ENCODE measurements at places on chromosomes 6 and 20. TPM values are rescaled to one million over a fixed set of nuclear protein-coding genes. Genes with fewer than 3 reads are reported as not detected.

- H3K36me3 ChIP-seq: peaks cover 6% of the 10 kb centered on the region
- H3K4me1 ChIP-seq: peaks cover 42% of the 10 kb centered on the region
These were observed 4.6 kb downstream of the SMIM29 start for GRCh38 chr6:34243901-34244884.

IMPG1 gene
- not detected for total RNA-seq

DNA sequence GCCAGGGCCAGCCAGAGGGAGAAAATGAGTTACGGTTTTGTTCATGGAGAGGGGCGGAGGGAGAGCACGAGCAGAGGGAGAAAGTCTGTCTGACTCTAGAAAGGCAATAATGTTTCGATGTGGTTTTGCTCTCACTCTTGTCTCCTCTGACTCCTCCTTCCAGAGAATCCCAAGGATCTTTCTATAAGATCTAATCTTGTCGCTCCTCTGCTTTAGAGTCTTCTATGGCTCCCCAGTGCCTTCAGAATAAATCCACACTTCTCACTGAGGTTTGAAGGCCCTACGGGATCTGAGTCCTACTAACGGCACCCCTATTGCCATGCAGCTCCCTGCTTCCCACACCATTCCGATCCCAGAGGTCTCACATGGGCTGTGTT lies 66.8 kb downstream of the KCNB1 start:
- peaks cover 21% of the 10 kb centered on the region for H3K27me3 ChIP-seq
- DNase-seq: no peak
- H3K4me3 ChIP-seq: no peak overlapping the region
- H3K36me3 ChIP-seq: no peaks in the 10 kb centered on the region
- H3K4me1 ChIP-seq: no peaks in the 10 kb centered on the region

COL10A1 gene
- 0.63 TPM for total RNA-seq

GRCh38 chr6:149224399-149224798 lies 93.1 kb upstream of the TAB2 start:
- H3K27me3 ChIP-seq: no peaks in the 10 kb centered on the region
- H3K4me3 ChIP-seq: no peak overlapping the region
- DNase-seq: no peak
- 0 out of 2 replicates have a peak, but pooled peaks cover 11% of the 10 kb centered on the region for H3K4me1 ChIP-seq
- H3K36me3 ChIP-seq: no peaks in the 10 kb centered on the region

GRCh38 chr6:80454197-80454596 lies 347.7 kb downstream of the BCKDHB start:
- peak overlapping the region; percentile 80 for H3K27ac ChIP-seq
- H3K36me3 ChIP-seq: no peaks in the 10 kb centered on the region
- no peak overlapping the region for H3K4me3 ChIP-seq
- DNase-seq: peak; percentile 98
- peaks cover 59% of the 10 kb centered on the region for H3K4me1 ChIP-seq

DNA sequence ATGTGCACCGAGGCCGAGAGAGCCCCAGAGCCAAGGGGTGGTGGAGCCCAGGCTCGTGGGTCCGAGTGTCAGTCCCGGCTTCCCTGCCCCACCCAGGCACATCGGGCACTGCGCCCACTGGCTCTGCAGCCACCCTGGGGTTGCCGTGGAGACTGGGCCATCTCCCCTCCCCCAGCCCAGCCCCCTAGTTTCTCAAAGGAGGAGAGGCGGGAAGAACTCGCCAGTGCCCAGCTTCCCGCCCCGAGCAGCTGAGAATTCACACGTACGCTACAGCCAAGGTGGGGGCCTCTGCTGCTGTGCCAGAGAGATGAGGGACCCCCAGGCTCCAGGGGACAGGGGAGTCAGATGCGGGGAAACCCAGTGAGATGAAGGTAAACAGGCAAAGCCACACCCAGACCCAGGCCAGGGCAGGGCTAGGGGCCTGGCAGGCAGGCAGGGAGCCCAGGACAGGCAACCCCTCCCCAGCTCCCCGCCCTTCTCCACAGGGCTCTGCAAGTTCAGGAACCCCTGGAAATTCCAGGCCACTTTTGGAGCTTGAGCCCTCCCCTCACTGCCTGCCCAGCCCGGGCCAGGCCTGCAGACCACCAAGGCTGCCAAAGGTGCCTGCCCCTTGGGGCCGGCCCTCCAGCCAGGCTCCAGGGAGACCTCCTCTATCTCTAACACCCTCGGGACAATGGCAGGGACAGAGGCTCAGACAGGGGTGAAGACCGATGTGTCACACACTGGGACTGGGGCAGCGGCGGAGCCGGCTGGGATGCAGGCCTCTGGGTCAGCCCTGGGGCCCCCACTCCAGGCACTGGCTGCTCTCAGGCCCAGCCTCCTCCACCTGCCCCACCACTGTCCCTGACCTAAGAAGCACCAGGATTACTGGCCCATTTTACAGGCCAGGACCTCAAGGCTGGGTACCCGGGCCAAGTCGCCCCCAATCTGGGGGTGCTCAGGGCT lies 6.0 kb downstream of the LAMA5 start:
- H3K4me1 ChIP-seq: peaks cover 22% of the 10 kb centered on the region
- H3K36me3 ChIP-seq: no peaks in the 10 kb centered on the region
- H3K4me3 ChIP-seq: no peak overlapping the region
- DNase-seq: no peak
- H3K27ac ChIP-seq: no peak overlapping the region
- peaks cover 7% of the 10 kb centered on the region for H3K27me3 ChIP-seq

DNA sequence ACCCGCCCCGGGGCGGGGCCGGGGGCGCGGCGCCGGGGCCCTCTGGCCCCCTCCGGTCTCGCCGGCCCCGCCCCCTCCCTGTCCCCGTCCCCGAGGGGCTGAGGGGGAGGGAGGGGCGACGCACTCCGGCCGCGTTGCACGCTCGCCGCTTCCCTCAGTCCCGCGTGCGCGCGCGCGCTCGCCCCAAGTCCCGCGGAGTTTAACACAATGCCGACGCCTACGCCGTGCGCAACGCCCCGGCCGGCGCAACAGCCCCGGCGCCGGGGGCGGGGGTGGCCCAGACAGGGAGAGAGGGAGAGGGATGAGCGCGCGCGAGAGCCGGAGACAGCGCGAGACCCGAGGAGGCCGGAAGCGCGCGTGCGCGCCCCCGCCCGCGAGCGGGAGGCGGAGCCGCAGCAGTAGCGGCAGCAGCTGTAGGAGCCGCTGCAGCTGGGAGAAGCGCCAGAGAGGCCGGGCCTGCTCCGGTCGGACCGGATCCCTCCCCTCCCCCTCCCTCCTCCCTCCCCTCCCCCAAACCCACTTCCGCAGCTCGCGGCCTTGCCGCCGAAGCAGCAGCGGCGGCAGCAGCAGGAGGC lies 996 bp downstream of the ZBTB2 start:
- peaks cover 48% of the 10 kb centered on the region for H3K4me1 ChIP-seq
- DNase-seq: peak; percentile 100
- H3K36me3 ChIP-seq: no peaks in the 10 kb centered on the region
- no peaks in the 10 kb centered on the region for H3K27me3 ChIP-seq

GRCh38 chr20:46458866-46459750 lies 52.7 kb upstream of the ELMO2 start:
- no peak for DNase-seq
- no peak overlapping the region for H3K27ac ChIP-seq
- peaks cover 12% of the 10 kb centered on the region for H3K27me3 ChIP-seq
- H3K4me3 ChIP-seq: no peak overlapping the region
- H3K4me1 ChIP-seq: no peaks in the 10 kb centered on the region

NAPB gene
- total RNA-seq: 8.1 TPM

GRCh38 chr6:162719528-162719927 lies 8.0 kb downstream of the PRKN start:
- H3K27ac ChIP-seq: no peak overlapping the region
- DNase-seq: no peak
- no peaks in the 10 kb centered on the region for H3K4me1 ChIP-seq
- H3K4me3 ChIP-seq: no peak overlapping the region

DNA sequence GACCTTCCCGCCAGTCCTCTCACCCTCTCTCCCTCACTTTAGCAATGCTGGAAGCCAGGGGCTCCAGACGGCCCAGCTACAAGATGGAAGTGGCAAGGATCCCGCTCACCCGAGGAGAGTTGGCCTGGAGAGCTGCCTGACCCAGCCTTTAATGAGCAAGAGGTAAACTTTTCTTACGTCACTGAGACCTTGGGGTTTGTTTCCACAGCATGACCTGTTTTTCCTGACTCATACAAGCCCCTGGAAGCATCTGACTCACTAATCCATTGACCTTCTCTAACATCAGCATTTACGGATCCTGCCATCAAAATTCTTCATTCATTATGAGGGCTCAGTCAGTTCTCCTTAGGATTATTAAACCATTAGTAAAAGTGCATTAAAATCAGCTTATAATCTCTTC lies 120.4 kb downstream of the MYLK4 start:
- H3K27ac ChIP-seq: peak overlapping the region; percentile 64
- H3K36me3 ChIP-seq: no peaks in the 10 kb centered on the region
- H3K4me3 ChIP-seq: no peak overlapping the region

- H3K27ac ChIP-seq: no peak overlapping the region
- no peaks in the 10 kb centered on the region for H3K27me3 ChIP-seq
- DNase-seq: no peak
- no peaks in the 10 kb centered on the region for H3K4me1 ChIP-seq
These were observed 634.3 kb downstream of the TBC1D32 start for GRCh38 chr6:120700001-120700400.

DNA sequence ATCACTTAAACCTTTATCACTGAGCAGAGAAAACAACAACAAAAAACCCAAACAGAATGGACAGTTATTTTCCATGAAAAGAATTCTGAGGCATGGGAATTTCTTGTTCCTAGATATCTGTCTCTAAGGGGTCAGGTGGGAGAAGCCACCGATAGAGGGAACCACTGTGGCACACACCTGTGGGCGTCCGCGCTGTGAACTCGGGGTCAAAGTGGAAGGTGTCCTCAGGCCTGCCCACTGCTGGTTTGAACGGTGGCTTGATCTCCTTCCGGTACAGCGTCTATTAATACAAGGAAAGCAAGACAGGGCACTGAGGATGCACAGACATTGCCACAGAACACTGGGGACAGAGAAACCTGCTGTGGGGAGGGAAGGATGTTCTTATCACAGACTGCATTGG lies 76.5 kb upstream of the MPC1 start:
- peaks cover 5% of the 10 kb centered on the region for H3K36me3 ChIP-seq
- no peak overlapping the region for H3K4me3 ChIP-seq
- no peak for DNase-seq

- H3K27ac ChIP-seq: no peak overlapping the region
- peaks cover 17% of the 10 kb centered on the region for H3K4me1 ChIP-seq
- H3K4me3 ChIP-seq: no peak overlapping the region
- peak; percentile 20 for DNase-seq
- H3K27me3 ChIP-seq: no peaks in the 10 kb centered on the region
- H3K36me3 ChIP-seq: 0 out of 2 replicates have a peak, but pooled peaks cover 10% of the 10 kb centered on the region
These were observed 106.4 kb downstream of the ASCC3 start for GRCh38 chr6:100774681-100775080.

DNA sequence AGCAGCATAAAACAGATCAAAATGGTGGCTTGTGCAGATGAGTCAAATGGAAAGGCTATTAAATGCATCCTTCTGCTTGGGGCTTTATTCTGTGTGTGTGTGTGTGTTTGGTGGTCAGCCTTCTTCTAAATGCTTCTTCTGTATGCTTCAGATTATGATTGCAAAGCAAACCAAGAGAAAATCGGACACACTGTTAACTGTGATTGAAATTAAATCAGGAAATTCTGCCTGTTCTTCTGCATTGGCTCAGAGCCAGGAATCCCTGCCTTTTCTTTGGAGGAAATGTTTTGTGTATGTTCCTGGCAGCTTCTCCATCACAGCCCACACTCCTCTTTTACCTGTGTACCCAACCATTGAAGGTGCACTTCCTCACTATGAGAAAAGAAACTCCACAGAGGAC lies 22.3 kb upstream of the PDE10A start:
- no peak for DNase-seq
- H3K36me3 ChIP-seq: no peaks in the 10 kb centered on the region
- H3K4me1 ChIP-seq: no peaks in the 10 kb centered on the region
- H3K4me3 ChIP-seq: no peak overlapping the region

PNPLA1 gene
- not detected for total RNA-seq

RNF144B gene
- total RNA-seq: 3.5 TPM

- no peak for DNase-seq
- no peaks in the 10 kb centered on the region for H3K4me1 ChIP-seq
- no peaks in the 10 kb centered on the region for H3K27me3 ChIP-seq
- no peak overlapping the region for H3K27ac ChIP-seq
- no peak overlapping the region for H3K4me3 ChIP-seq
- no peaks in the 10 kb centered on the region for H3K36me3 ChIP-seq
These were observed 1241.1 kb upstream of the EYS start for GRCh38 chr6:66948106-66948505.

PRR18 gene
- not detected for total RNA-seq

- no peaks in the 10 kb centered on the region for H3K27me3 ChIP-seq
- H3K4me1 ChIP-seq: peaks cover 10% of the 10 kb centered on the region
- no peaks in the 10 kb centered on the region for H3K36me3 ChIP-seq
- no peak overlapping the region for H3K27ac ChIP-seq
- H3K4me3 ChIP-seq: no peak overlapping the region
- DNase-seq: no peak
These were observed 77.0 kb downstream of the ADTRP start for GRCh38 chr6:11701573-11701972.

PAK5 gene
- not detected for total RNA-seq

- no peak overlapping the region for H3K27ac ChIP-seq
- H3K4me1 ChIP-seq: no peaks in the 10 kb centered on the region
- no peak overlapping the region for H3K4me3 ChIP-seq
- 0 out of 2 replicates have a peak, but pooled peaks cover 11% of the 10 kb centered on the region for H3K27me3 ChIP-seq
These were observed 26.0 kb upstream of the KIF16B start for GRCh38 chr20:16599257-16599656.

ELOVL4 gene
- 7.0 TPM for total RNA-seq

Measured in GM23248 (cell line).